Esophagus squamous epithelium (tissue), 5 donors: ENCODE measurements at places on chromosomes 1 and 21.

- DNase-seq: no peak
These were observed 608.5 kb downstream of the SMYD3 start for GRCh38 chr1:245898581-245898980.

DNA sequence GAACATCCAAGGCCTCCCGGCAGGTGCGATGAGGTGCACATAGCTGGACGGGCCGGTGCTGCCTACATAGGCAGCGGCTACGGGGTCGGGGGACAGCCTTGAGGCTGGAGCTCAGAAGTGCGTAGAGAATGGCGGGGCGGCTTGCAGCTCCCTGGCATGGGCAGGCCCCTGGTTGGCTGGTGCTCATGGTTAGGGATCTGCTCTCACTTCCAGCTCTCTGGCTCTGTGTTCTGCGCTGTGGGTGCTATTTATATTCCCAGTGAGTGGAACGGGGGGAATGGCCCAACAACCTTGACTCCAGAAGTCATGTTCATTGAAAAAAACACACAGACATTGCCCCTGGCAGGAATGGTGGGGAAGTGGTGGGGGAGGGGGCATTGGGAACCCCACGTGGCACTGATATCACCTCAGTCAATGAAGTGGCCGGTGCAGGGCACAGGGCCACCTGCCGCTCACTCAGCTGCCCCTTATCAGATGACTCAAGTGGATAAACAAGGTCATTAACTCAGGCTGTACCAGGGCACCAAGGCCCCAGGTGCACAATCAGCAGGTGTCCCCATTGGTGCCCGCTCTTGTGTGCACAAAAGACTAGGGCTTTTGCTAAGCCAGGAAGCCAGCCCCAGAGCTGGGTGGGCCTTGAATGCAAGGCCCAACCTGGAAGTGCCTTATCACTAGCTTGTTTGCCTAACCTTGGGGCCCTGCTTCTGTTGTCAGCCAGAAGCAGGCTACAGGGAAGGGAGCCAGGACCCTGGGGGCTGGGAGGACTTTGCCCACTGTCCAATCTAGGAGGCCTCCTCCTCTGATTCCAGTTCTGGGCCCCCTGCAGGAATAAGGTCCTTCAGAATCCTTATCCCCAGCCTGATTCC is at the start of gene NR0B2:
Gene NR0B2, minus strand, starts transcription at position 222 of the 866 bp plus-strand sequence. Its CDS starts 35 bp downstream, at position 187.
- DNase-seq: no peak

DNA sequence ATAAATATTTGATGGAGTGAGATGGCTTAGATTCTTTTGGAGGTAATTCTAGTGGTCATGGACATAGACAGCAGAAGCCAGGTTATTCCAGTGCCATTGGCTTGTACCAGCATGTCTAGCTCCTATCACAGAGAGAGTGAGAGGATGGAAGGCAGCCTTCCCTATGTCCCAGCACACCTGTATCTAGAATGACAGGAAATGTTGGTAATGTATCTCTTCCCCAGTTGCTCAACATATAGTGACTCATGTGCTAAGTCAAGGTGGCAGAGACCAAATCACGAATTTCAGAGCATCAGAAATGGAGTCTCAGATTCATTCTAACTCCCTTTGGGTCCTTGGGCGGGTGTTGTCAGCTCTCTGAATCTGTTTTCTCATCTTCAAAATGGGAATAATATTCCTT is 28.4 kb downstream of the METTL13 start:
- DNase-seq: no peak

GRCh38 chr1:54285815-54286345 is 85.9 kb downstream of the MRPL37 start:
- DNase-seq: no peak

DNA sequence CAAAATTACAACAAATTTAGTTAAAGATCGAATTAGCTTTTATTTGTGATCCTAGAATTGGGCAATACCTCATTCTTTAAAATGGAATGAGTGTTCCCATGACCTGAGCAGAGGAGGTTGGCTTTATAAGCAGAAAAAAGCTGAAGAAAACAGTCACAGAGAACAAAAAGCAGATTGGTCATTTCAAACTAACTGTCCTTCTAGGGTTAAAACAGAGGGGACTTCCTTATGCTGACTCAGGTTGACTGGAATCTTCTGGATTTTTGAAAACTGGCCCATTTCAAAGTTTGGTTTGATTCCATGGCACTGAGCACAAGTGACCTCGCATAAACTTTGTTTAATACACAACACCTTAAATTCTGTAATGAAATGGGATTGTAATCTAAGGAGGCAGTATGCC is 17.6 kb downstream of the NFASC start:
- no peak for DNase-seq

DNA sequence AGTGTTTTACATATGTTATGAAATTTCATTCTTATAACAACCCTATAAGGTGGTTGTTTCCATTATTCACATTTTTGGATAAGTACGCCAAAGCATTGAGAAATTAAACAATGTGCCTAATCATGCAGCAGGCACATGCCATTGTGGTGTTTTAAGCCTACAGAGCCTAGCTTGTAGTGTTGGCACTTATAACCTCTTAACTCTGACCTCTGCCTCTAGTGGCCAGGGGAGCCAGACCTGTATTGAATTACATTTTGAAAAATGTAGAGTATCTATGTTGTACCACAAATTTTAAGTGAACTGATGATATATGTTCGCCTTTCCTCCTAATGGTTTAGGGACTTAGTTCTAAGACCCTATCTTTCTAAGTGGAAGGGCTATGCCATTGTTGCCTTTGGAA is 61.0 kb downstream of the KCNK2 start:
- no peak for DNase-seq

DNA sequence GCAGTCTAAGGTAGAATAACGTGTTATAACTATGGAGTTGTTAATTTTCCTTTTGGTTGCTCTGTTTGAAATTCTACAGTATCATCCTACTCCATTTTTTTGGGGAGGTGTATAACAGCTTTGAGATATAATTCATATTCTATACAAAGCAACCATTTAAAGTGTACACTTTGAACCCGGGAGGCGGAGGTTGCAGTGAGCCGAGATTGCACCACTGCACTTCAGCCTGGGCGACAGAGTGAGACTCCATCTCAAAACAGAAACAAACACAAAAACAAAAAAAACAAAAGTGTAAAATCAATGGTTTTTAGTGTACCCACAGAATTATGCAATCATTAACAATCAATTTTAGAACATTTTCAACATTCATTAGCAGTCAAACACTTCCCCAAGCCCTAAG is 33.8 kb downstream of the CNIH4 start:
- no peak for DNase-seq

DNA sequence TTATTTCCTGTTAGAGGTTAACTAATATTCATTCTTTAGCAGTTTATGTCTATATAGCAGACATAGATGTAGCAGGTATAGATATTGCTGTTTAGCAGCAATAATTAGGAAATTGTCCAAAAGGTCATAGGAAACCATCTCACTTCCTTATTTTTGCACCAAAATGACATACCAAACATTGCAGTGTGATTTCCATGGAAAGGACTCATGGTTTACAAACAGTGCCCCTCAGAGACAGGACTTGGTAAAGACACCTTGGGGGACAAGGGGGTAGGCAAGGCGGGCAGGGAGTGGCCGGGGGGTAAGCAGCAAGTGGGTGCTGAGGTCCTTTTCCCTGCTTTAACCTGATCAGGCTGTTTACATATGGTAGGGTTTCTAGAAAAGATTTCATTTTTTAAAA is 30.5 kb downstream of the BATF3 start:
- DNase-seq: no peak

GRCh38 chr1:76128096-76128495 is 53.5 kb downstream of the ST6GALNAC3 start:
- no peak for DNase-seq

DNA sequence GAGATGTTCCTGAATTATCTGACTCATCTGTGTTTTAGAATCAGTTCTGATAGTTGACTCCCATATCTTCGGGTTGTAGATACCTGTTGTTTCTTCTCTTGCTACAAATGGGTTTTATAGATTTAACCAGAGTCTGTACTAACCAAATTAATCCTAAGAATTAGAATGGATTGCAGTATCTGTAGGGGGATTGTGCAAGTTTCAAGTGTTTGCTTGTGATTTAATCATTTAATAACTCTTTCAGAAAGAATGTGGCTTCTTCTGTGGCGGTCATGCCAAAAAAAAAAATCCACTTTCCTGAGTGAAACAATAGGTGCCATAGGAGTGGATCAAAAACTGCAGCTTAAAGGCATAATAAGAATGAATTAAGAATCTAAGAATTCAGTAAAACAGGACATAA is 9.4 kb downstream of the IPO9 start:
- no peak for DNase-seq

DNA sequence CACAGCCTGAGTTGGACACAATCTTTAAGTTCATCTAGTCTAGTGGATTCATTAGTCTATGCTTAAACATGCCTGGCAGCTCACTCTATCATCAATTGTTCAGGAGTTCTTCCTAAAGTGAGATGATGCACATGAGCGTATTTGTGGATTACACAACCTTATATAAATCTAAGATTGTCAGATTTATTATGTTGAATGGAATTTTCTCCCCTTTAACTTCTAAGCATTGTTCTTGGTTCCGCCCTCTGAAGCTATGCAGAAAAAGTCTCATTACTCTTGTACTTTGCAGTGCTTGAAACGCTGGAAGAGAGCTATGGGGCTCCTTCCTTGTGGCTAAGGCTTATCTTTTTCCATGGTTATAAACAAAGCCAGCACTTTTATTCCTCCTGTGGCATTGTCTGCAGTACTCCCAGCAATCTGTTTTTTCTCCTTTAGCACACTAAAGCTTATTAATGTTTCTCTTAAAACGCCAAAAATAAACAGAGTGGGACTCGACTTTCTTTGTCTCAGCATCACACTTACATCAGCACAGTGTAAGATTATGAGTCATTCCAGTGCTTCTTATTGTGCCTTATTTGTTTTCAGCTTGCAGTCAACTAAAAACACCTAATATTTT is 316.8 kb upstream of the CAMK1G start:
- DNase-seq: no peak

DNA sequence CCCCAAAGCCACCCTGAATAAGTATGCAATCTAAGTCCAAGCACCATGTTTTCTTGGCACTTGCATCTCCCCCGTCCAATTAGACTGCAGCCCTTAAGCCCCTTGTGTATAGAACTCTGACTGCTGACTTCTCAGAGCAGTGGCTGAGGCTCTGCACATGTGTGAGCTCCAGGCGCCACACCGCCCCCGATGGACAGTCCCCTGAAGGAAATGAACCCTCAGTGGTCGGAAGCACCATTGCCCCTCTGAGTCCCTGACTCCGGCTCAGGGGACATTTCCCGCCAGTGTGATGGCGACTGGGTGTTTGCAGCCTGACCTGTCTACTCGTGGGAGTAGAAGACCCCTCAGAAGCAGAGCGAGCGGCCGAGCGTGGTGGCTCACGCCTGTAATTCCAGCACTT is 37.2 kb upstream of the SCCPDH start:
- no peak for DNase-seq

DNA sequence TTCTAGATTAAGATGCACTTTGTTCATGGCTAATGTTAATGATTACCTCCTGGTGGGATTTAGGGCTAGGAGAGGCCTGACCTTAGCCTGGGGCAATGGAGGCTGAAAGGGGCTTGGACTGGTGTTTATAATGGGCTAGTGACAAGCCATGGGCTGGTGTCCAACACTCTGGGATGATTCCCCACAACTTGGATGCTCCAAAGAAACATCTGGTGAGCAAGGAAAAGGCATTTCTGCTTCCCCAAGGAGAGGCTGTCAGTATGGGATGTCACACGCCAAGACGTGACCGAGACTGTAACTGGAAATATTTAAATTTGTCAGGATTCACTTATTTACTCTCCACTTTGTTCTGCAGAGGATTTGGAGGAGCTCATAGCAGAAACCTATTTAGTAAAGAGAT is 45.2 kb downstream of the PTPRU start:
- no peak for DNase-seq

- DNase-seq: no peak
These were observed 15.7 kb downstream of the TM2D1 start for GRCh38 chr1:61708953-61709907.

DNA sequence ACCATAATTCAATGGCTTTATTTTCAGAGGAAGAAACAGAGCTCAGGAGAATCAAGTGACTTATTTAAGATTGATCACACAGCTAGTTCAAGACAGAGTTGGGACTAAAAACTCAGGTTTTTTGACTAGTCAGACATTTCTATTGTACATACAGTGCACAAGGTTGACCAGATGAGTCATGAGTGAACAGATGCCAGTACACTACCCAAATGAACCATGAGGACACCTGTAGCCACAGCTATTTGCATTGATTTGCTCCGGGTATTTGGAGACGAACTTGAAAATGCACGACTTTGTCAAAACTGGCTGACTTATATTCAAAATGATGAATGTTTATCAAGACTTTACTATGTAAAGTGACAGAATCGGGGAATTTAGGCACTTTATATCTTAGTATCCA is 161.7 kb upstream of the ST6GALNAC5 start:
- no peak for DNase-seq

GRCh38 chr21:35963920-35964451 is 96.3 kb downstream of the SETD4 start:
- DNase-seq: no peak

DNA sequence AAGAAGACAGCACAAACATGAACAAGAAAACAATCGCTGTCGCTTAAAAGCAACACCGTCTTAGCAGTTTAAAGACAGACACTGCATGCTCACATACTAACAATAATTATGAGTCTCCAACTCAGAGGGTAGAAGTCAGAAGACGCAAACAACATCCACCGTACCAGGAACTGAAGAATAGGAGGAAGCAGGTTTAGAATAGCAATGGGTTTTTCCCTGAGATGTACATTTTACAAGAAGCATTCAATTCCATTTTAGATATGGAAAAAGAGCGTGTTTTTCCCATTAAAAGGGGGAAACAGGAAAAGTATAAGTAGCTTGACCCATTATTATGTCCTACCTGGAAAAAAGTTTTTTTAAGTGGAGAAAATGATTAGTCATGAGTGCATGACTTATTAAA is 34.5 kb upstream of the KCNE1 start:
- DNase-seq: no peak

DNA sequence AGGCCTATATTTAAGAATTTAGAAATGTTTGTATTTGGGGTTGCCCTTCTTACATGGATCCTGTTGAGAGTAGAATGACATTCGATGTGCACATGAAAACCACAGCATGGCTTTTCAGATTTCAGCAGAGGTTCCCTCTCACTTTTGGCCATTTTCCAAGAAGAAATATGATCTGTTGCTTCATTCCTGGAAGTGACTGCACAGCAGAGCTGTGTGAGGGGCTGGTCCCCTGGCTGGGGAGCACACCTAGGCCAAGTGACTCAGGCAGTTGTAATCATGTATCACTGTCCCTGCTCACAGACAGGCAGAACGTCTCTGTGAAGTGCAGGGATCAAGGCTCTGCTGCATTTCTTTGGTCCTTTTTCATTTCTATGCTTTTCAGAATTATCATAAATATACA is 32.3 kb downstream of the AGT start:
- DNase-seq: no peak
